ENCODE measurements at places on chromosomes 11 and 22. TPM values are rescaled to one million over a fixed set of nuclear protein-coding genes. Genes with fewer than 3 reads are reported as not detected.
A peak's percentile ranks its signal among the peaks of the same experiment; 100 is the strongest.

DNA sequence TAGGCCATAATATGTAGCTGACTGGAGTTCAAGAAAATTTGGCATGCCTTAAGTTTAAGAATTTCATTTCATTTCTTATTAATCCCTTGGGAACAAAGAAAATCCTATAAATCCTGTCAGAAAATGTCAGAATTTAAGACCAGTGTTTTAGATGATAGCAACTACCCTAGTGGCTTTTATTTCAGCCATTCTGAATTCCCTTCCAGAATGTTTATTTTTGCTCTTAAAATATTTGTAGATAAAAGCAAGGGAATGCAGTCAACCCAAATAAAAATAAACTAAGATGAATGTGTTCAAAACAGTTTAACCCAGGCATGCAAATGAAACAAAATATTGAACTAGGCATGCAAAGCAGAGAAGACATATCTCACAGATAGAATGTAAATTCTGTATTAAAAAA, 356.9 kb upstream of the LRRC4C start:
- H3K36me3 ChIP-seq = no peaks in the 10 kb centered on the region
- H3K27me3 ChIP-seq = no peaks in the 10 kb centered on the region
- no peak overlapping the region for H3K27ac ChIP-seq
- DNase-seq = no peak

Gene MS4A1
- total RNA-seq = not detected

Gene COPB1
- 108 TPM for total RNA-seq

- H3K27ac ChIP-seq = no peak overlapping the region
- no peaks in the 10 kb centered on the region for H3K36me3 ChIP-seq
- no peak for DNase-seq
- H3K4me1 ChIP-seq = peaks cover 4% of the 10 kb centered on the region
Observed at GRCh38 chr11:119704849-119705248, 24.2 kb downstream of the NECTIN1 start.

- no peaks in the 10 kb centered on the region for H3K4me1 ChIP-seq
- H3K27ac ChIP-seq = no peak overlapping the region
- H3K4me3 ChIP-seq = no peak overlapping the region
- H3K27me3 ChIP-seq = peaks cover 30% of the 10 kb centered on the region
- no peaks in the 10 kb centered on the region for H3K36me3 ChIP-seq
Observed at GRCh38 chr11:58898106-58898505, 41.2 kb upstream of the GLYATL1 start.

DNA sequence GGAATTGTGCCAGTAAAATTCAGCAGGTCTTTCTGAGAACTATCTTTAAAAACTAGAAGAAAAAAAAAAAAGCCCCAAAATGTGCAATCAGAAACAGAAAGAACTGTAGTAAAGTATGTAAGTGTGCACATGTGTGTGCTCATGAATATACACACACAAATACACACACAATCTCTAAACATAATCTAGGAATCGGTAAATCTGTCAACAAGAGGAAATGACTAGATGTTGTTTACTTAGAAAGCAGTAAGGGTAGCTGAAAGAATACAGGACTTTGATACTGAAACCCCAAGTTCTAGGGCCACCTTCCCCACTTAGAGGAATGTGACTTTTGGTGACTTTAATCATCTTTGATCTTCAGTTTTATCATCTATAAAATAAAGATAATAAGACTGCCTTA, 13.2 kb downstream of the UEVLD start:
- H3K4me3 ChIP-seq = no peak overlapping the region
- H3K27me3 ChIP-seq = no peaks in the 10 kb centered on the region
- no peak for DNase-seq
- H3K4me1 ChIP-seq = peaks cover 21% of the 10 kb centered on the region
- peaks cover 27% of the 10 kb centered on the region for H3K36me3 ChIP-seq

Gene HTATIP2
- 82.1 TPM for total RNA-seq

DNA sequence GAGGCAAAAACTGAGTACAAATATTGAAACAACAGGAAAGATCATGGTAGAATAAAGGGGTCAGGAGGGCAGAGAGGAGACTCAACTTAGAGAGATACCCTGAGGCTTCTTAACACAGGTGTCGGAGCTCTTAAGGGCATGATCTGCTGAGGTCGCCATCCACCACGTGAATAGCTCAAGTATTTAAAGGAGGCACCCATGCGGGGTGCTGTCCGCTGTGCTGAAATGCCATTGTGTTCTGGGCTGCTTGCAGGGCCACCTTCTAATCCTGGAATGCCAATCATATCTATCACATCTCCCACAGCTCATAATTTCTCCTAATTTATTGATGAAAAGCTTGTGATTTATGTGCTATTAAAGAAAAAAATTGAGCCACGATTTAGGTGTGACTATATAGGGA, 90.2 kb downstream of the SEZ6L start:
- H3K36me3 ChIP-seq = no peaks in the 10 kb centered on the region
- peak; percentile 31 for DNase-seq
- H3K27me3 ChIP-seq = peaks cover 6% of the 10 kb centered on the region
- H3K4me1 ChIP-seq = no peaks in the 10 kb centered on the region
- no peak overlapping the region for H3K4me3 ChIP-seq

DNA sequence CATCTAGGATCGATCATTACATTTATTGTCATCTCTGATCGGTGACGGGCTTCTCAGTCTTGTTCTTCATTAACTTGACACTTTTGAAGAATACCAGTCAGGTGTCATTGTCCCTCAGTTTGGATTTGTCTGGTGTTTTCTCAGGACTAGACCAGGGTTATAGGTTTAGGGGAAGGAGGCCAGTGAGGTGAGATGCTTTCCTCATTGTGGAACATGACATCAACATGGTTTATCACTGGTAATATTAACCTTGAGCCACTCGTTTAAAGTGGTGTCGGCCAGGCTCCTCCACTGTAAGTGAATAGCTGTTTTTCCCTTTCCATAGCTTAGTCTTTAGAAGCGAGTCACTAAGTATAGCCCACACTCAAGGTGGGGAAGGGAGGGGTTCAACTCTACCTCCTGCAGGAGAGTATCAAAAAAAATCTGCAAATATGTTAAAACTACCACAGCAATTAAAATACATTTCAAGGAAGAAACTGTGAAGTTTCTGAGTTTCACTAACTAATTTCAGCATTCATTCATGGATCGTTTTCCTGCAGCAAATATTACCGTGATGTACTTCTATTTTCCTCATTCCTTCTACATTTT, 42.0 kb downstream of the KCNQ1OT1 start:
- no peaks in the 10 kb centered on the region for H3K4me1 ChIP-seq
- DNase-seq = no peak
- H3K36me3 ChIP-seq = peaks cover 26% of the 10 kb centered on the region
- H3K27me3 ChIP-seq = no peaks in the 10 kb centered on the region

Gene TMEM25
- total RNA-seq = 13.0 TPM

DNA sequence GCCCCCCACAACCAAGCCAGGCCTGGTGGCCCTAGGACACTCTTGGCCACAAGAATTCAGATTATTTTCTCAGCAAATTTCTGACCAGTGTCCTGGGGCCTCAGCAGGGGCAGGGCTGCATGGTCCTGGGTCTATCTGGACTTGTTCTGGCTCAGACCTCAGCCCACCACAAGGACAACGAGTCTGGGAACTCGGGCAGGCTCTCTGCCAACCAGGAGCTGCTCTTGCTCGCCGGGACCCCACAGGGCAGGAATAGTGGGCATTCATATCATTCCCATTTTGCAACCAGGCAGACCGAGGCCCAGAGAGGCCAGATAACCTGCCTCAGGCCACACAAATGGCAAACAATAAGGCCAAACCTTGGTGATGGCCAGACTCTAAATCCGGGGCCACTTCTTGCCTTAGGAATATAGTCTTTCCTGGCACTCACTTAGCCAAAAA, 75.4 kb upstream of the WNT7B start:
- peaks cover 3% of the 10 kb centered on the region for H3K36me3 ChIP-seq
- no peak for DNase-seq
- no peaks in the 10 kb centered on the region for H3K27me3 ChIP-seq
- H3K4me1 ChIP-seq = peaks cover 42% of the 10 kb centered on the region
- H3K4me3 ChIP-seq = peak overlapping the region; percentile 82

Gene MS4A2
- not detected for total RNA-seq

Gene OLFML1
- total RNA-seq = not detected
